ENCODE measurements at places on chromosomes 4 and X. TPM values are rescaled to one million over a fixed set of nuclear protein-coding genes. Genes with fewer than 3 reads are reported as not detected.
A peak's percentile ranks its signal among the peaks of the same experiment; 100 is the strongest.

NPY5R gene
- total RNA-seq: 0.05 TPM

GSX2 gene
- total RNA-seq: not detected

DMP1 gene
- 0.42 TPM for total RNA-seq

AR gene
- 6.0 TPM for total RNA-seq

DCAF8L2 gene
- not detected for total RNA-seq

AMBN gene
- total RNA-seq: 0.19 TPM

DNA sequence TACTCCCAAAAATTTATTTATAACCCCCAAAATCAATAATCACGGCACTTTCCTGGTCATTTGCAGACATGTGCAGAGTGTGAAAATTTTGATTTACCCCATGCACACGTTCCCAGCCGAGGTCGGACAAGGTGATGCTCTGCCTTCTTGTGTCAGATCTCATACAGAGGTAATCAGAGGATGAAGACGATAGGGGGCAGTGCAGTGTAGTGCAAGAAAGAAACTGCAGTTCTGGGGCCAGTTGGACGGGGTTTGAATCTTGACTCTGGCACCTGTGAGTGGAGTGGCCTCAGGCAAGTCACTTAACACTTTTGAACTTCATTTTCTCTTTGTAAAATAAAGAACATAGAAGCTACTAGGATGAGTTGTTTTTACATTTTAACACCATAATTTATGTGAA, 88.4 kb downstream of the FRMPD3 start:
- DNase-seq: no peak

GRCh38 chr4:156556336-156556735, 415.3 kb downstream of the PDGFC start:
- no peak for DNase-seq

DNA sequence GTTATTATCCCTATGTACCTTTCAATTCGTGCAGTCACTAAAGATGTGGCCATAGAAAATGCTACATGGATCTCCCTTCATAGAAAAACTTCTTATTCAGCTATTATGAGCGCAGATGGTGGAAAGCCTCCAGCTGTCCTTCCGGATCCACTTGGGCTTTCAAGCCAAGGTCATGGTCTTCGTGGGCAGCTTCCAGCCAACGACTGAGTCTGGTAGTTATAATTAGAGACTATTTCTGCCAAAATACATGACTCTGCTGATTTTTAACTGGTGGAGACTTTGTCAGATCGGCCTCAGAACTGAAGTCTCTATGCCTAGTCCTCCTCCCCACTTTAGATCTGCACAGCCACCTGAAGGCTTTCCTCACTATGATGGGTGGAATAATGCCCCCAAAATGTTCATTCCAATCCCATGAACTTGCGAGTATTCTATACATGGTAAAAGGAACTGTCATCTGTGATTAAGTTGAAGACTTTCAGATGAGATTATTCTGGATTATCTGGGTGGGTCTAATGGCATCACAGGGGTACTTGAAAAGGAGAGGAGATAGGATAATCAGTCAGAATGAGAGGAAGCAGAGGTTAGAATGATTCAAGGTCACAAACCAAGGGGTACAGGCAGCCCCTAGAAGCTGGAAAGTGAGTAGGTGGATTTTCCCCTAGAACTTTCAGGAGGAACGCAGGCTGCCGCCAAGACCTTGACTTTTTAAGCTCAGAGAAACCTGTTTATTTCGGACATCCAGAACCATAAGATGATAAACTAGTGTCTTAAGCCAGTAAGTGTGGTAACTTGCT, 171.1 kb upstream of the CXCL13 start:
- no peak for DNase-seq

- no peak for DNase-seq
Measured at GRCh38 chrX:66191563-66191962, 27.5 kb downstream of the HEPH start.

DNA sequence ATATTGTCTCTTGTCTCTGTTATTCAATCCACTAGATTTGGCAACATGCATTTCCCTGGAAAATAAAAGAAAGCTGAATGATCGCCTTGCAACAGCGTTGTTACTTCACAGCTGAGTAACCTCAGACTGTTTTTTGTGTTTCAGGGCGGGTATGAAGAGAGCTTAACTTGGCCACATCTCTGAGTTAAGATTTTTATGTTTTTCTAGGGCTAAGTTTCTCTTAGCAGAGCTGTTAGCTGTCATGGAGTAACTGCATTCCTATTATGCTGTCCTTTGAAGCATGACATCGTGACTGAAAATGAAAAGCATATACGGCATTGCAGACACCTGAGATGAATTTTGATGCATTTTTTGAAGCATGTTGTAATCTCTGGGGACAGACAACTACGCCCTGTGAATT, 1798.9 kb downstream of the PCDH7 start:
- DNase-seq: no peak

- peak; percentile 30 for DNase-seq
Measured at GRCh38 chrX:155767051-155767875, 113.9 kb upstream of the VAMP7 start.

DNA sequence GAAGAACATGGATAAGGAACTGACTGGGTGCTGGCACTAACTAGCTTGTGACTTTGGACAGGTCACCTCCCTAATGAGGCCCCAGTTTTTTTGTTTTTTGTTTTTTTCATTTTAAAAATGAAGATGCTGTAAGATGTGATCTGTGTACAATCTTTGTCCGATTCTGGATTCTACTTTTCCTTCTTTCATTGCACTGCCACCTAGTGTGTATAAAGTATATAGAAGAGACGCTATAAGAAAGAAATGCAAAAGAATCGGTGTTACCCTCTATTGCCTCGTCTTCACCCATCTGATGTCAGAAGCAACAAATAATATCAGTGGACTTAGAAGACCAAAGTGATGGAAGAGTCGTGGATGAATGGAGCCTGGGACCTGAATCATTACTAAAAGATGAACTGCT, 58.6 kb upstream of the P2RY10 start:
- DNase-seq: no peak

GRCh38 chr4:88275516-88275915, 8.8 kb downstream of the PPM1K start:
- no peak for DNase-seq

GRCh38 chr4:185881430-185881829, 69.4 kb upstream of the SORBS2 start:
- DNase-seq: no peak

DNA sequence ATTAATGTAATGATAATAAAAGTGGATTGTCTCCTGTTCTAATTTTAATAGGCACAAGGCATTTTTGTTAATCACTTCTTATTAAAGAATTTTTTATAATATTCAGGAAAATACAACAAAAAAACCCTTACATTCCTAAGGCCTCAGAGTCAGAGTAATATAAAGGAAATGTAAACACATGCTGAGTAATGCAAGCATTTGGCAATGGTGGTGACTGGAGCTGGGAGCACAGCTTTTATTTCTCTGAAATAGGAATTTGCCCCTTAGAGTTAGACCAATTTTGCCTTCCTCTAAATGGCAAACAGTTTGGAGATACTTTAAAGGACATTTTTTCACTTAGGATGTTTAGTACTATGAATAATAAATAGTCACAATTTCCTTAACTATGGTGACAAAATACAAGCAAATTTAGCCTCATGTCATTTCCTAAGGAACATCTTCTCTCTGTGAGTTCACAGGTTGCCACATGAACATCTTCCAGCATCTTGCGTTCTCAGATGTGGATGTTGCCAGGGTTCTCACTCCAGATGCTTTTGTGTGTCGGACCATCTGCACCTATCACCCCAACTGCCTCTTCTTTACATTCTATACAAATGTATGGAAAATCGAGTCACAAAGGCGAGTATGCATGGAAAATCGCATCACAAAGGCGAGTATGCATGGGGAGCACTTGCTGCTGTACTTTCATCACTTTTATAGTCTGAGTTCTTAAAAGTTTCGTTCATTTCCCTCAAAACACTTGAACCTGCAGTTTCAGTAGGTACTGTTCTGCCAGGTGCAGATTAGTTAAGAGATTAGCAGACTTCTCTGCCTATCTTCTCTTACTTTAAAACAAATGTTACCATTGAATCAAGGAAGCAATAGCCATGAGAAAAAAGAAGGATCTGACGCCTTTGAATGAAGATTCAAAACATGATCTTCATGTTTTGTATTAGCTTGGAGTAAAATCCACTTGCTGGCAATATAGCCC, 15.9 kb upstream of the F11 start:
- DNase-seq: no peak

DNA sequence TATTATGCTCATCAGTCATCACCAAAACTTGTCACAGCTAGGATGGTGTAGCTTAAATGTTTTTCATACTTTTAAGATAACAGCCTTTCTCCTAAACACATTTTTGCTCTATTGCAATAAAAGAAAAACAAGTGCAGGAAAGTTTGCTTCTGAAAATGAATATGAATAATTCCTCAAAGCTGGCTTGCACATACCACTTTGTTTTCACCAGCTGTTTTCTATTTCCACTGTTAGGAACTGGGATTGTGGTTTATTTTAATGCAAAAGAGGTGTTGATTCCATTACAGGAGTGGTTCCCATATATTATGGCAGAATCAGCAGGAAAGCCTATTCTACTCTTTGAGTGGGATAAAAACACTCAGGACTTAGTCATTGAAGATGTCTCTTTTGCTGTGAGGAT, 145.9 kb downstream of the PPA2 start:
- DNase-seq: no peak

DNA sequence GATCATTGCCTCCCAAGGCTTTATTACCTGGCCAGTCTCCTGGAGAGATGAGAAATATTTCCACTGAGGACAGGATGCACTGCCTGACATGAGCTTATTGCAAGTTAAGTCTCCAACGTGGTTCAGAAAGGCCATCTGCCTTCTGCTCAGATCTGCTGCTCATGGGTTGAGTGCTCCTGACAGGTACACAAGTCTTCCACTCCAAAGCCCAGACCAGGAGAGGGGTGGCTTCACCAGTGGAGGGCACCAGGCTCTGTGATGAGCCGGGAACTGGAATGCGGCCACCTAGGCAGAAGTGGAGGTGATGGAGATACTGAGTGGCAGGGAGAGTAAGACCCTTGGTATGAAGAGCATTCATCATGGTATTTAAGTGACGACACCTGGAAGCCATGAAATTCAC, 79.5 kb upstream of the IRF2 start:
- DNase-seq: no peak

DNA sequence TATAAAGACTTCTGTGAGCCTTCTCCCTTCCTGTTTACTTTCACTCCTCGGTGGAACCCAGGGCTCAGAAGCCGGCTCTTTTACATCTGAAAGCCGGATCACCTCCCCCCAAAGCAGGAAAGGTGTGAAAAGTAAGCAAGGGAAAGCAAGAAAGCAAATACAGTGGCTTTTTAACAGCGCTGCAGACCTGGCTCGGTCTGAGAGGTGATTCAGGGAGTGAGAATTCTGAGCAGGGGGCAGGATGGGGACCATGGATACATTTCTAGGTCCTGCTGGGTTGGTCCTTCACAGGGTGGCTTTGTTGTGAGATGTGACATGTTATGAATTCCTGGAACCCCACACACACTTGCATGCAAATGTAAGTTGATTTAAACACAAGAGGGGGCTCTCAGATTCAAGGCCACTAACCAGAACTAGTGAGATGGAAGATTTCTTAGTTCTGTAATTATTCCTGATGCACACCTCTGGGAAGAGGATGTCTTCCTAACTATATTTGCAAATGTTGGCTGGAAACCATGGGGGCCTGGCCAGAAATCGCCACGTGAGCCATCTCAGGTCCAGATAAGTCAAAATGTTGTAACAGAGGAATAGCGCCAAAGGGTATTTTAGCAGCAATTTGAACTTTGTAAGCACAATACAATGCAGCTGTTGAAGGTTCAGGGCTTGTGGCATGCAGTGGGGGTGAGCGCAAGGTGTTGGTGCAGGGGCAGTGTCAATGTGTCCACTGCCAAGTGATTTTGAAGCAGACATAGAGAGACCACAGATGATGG, 670.1 kb upstream of the LCORL start:
- DNase-seq: no peak

- DNase-seq: no peak
Measured at GRCh38 chrX:15142084-15142715, 127.7 kb downstream of the ASB9 start.

DNA sequence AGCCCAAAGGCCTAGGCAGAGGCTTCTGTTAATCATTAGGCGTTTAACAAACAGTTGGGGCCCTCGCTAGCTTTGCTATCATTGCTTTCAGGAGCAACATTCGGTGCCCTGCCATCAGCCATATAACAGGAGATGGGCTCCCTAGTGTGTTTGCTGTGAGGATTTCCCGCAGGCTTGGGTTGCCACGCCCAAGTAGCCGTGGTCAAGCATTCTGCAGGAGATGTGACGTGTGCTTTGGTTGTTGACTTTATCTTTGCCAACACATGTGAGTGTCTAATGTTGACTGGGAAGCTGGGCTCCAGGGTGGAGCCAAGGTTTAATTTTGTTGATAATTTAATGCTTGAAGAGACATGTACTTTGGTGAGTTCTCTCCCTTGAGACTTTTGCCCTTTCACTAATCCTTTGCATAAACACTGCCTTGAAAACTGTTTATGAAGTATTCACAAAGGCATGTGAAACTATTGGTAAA, 184.6 kb upstream of the KIT start:
- no peak for DNase-seq

DNA sequence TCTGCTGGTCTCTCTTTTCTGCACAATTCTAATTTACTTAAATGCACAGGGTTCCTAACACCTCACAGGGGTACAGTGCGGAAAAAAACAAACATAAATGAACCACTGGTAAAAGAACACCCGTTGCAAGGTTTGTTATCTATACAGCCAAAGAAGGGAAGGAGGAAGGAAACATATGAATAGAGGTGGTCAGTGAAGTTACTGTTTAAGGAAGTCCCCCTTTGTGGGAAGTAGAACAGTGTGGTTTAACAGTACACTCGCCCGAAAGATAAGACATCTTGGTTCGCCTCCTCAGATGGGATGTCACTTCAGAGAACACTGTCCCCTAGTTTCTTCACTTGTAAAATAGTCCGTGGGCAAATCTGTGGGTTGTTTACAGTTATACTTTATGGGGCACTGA, 57.5 kb downstream of the TEC start:
- no peak for DNase-seq

DNA sequence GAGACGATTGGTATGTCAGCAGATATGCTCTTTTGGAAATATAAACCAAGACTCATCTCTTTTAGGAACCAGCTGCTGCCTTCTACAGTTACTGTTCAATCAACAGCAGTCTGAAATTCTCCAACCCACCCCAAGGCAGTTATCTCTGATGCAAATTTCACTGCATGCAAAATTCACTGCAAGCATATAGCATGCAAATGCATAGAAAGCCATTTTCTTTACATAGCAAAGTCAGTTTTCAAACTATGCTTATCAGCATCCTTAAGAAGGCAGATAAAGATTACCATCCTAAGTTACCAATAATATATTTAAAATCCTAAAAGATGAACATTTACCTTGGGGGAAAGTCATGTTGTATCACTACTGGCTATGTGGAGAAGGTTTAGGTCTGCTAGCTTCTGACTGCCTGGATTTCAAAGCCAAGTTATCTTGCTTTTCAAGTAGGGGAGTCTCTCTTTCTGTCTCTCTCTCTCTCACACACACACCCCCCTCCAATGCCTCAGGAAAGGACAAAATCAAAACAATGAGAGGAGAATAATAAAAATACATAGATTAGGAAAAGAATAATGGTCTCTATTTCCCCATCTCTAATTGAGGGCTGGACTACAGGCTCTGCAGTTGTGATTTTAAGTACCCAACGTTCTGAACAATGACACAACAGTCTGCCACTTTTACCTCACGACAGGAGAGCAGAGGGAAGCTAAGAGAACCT, 1.5 kb downstream of the NMU start:
- DNase-seq: no peak

Data from thymus (tissue), 14 donors.